SIG-M5 (cell line): ENCODE measurements at places on chromosomes 7 and 10.

DNA sequence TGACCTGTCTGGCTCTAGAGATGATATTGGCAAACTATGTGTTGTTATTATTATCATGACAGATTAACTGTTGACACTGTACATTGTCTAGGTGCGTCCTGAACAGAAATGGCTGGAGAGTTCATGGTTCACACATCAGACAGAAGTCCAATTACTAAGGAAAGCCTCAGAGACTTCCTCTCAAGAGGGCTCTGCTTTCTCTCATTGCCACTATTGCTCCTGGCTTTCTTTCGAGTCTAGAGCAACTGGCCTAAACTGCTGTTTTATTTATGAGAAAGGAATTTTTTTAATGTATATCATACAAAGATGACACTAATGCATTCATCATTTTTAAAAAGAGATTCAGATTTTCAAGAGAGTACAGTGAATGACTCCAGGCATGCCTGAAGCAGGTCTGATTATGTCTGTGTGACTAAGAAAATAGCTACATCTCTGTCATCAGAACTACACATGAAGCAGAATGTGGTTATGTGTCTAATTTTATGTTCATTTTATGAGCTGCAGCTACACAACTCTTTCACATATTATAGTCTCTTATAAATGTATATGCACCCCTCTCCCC lies 30.4 kb downstream of the NRCAM start:
- DNase-seq: no peak

- no peak for DNase-seq
These were observed 476.5 kb upstream of the POT1 start for GRCh38 chr7:125406111-125406510.

- no peak for DNase-seq
These were observed 33.5 kb downstream of the SVOPL start for GRCh38 chr7:138667535-138668228.

DNA sequence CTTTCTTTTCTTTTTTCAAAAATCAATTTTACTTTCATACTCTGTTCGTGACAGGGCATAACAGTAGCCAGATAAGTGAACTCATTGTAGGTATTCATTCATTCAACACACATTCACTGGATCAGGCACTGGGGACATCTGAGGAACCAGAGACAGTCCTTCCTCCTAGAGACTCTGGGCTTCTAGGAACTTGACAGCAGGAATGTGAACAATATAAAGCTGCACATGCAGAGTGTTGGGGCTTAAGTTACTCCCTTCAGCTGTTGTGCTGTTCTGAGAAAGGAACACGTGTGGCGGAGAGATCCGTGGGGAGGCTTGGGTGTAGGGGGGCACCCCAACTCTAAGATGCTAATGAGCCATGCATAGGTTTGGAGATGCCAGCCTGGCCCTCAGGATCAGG lies 120.4 kb downstream of the PKD1L1 start:
- DNase-seq: no peak

GRCh38 chr7:70700941-70701425 lies 431.0 kb upstream of the GALNT17 start:
- DNase-seq: no peak

- no peak for DNase-seq
These were observed 55.0 kb downstream of the PKD1L1 start for GRCh38 chr7:47893238-47893637.

GRCh38 chr7:42145539-42145938 lies 91.5 kb downstream of the GLI3 start:
- DNase-seq: no peak

DNA sequence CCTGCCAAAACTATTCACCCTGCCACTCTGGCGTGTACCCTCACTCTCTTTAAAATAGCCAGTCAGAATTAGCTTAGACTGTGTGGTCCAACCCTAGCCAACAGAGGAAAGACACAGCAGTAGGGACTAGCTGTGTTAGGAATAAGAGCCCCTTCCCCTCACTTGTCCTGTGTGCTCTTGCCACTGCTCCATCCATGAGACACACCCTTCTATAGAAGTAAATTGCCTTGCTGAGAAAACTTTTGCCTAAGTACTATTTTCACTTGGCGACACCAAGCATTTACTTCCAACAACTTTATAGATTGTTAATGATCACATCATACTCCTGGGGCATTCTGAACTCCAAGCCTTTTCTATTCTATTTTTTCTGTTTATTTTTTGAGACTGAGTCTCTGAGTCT lies 170.2 kb upstream of the TRIM24 start:
- no peak for DNase-seq

DNA sequence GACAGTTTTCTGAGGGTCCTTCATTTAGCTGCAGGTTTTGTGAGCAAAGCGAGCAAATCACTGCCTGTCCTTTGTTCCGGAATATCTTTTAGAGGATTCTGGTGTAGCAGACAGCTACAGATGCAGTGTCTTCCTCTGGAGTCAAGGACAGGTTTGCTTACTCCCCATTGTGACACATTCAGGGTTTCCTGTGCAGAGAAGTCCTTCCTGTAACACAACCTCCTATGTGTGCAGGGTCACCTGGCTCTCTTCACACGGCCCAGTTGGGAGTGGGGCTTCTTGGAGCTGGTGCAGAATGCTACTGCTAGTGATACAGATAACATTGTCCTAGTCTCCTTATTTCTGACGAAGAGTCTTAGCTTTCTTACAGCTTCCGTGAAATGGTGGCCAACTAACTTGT lies 47.9 kb downstream of the RBM33 start:
- no peak for DNase-seq

DNA sequence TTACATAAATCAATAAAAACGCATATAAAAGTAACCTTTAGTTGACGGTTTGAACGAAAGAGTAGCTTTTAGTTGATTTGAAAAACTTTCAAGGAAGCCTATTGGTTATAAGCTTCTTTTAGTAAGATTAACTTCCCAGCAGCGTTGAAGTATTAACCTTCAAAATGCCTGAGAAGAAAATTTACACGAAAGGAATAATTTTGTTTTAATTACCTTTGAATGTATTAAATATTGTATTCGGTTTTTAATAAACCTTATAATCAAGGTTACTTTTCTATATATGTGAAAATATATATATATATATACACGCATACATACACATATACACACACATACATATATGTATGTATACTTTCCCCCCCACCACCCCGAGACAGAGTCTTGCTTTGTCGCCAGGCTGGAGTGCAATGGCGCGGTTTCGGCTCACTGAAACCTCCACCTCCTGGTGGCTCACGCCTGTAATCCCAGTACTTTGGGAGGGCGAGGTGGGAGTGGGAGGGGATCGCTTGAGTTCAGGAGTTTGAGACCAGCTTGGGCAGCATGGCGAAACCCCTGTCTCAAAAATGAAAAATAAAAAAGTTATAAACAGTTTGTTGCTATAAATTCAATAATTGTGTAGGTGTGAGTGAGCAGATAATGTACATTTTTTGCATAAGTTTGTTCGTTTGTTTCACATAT lies 57.6 kb upstream of the EZH2 start:
- DNase-seq: no peak

DNA sequence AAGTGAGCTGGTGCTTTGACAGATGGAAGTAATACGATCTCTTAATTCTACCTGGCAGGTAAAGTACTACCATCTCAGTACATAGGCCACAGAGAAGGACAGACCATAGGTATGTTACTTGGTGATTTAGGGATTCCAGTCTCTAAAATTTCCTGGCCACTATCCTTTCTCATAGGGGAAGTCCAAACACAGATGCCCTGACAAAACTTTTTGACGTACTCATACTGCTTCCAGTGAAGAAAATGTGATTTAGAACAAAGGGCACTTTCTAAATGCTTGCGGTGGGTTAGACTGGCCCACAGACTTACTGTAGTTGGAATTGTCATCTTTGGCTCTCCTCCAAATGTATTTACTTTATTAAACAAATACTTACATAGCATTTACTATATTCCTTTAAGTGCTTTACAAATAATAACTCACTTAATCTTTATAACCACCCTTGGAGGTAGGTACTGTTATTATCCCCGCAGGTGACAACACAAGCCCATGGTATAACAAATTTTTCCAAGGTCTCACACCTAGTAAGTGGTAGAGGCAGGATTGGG lies 3.0 kb downstream of the PI4K2A start:
- no peak for DNase-seq

DNA sequence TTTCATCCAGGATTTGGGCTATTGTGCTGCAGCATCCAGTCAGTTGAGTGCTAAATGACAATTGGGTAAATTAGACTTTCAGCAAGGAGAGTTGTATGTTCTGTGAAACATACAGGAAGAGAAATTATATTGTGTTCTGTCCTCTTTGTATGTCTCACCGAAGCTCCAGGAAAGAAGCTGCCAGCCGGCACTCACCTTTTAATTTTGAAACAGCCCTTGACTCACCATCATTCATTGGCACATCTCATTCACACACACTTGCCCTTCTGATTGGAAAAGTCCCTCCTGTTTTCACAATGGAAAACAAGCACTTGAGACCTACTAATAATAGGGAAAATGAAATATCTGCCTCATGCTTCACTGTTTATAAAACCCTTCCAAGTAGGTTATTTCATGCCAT lies 495.6 kb downstream of the RPS24 start:
- no peak for DNase-seq

GRCh38 chr10:61992671-61993668 lies 91.5 kb downstream of the ARID5B start:
- DNase-seq: peak; percentile 13

GRCh38 chr7:44348851-44349781 lies 23.7 kb upstream of the CAMK2B start:
- no peak for DNase-seq

DNA sequence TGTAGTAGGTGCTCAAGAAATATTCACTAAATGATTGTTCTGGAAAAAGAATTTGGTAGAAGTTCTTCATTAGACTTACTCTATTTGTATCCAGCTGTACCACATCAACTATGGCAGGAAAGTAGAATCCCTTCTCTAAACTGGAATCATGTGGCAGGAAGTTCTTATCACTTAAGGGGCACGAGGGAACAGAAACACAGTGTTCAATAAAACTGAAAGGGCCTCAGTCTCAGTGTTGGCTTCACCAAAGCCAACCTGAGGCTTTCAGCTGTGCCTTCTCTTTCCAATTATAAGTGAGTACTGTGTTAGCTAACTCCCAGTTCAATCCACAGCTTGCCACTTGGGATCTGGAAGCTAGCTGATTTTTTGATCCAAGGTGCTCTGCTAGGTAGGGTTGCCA lies 257.6 kb upstream of the LRGUK start:
- DNase-seq: no peak

DNA sequence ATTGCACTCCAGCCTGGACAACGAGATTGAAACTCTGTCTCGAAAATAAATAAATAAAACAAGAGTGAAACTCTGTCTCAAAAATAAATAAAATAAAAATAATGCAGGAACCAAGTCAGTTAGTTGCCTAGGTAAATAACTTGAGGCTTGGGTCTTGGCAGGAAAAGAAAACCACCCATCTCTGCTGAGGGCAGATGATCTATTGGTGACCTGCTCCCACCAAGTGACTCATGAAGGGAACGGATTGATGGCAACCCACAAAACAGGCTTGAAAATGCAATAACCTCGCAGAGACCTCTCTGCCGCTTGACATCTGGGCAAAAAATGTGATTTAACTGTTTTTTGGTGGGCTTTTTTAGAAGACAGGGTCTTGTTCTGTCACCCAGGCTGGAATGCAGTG lies 86.6 kb downstream of the CALN1 start:
- DNase-seq: no peak

- DNase-seq: no peak
These were observed 17.7 kb downstream of the ACSM6 start for GRCh38 chr10:95211606-95212279.
